ENCODE measurements at places on chromosomes 3 and 15. TPM values are rescaled to one million over a fixed set of nuclear protein-coding genes. Genes with fewer than 3 reads are reported as not detected.

RHOV gene
- total RNA-seq, result not detected

ACTRT3 gene
- total RNA-seq, result 0.75 TPM

TMEM207 gene
- total RNA-seq, result not detected

BBX gene
- total RNA-seq, result 16.2 TPM

CD47 gene
- 26.5 TPM for total RNA-seq

ANKRD34C gene
- total RNA-seq, result not detected

ABCC5 gene
- 94.2 TPM for total RNA-seq

PSMD6 gene
- total RNA-seq, result 142 TPM

INO80 gene
- 24.1 TPM for total RNA-seq

GCSAM gene
- total RNA-seq, result not detected

THBS1 gene
- total RNA-seq, result 23.7 TPM

GOLGA8J gene
- total RNA-seq, result not detected

GOLGA6L26 gene
- total RNA-seq, result not detected

GOLGA6L7 gene
- total RNA-seq, result not detected

CX3CR1 gene
- total RNA-seq, result 0.68 TPM

FBXL2 gene
- total RNA-seq, result 0.54 TPM

LHFPL4 gene
- total RNA-seq, result not detected

GNAT1 gene
- total RNA-seq, result not detected

UBA5 gene
- total RNA-seq, result 28.7 TPM

KLF13 gene
- total RNA-seq, result 11.9 TPM

KNL1 gene
- total RNA-seq, result 0.50 TPM

C2CD4A gene
- 0.09 TPM for total RNA-seq

ATP13A5 gene
- not detected for total RNA-seq

ADPGK gene
- total RNA-seq, result 7.9 TPM

PLSCR4 gene
- 13.5 TPM for total RNA-seq

ACVR2B gene
- total RNA-seq, result 8.6 TPM

NOP10 gene
- 125 TPM for total RNA-seq

ANAPC13 gene
- total RNA-seq, result 48.6 TPM

CHST2 gene
- total RNA-seq, result 1.1 TPM

GRAMD1C gene
- total RNA-seq, result 0.68 TPM

CCDC13 gene
- 0.60 TPM for total RNA-seq

UROC1 gene
- 0.13 TPM for total RNA-seq

AKAP13 gene
- 93.7 TPM for total RNA-seq

ARL14 gene
- total RNA-seq, result not detected

TIGIT gene
- 0.07 TPM for total RNA-seq

MEX3B gene
- total RNA-seq, result 1.1 TPM

ZNF660 gene
- total RNA-seq, result 1.2 TPM

UTS2B gene
- not detected for total RNA-seq

CRYGS gene
- 0.37 TPM for total RNA-seq

IP6K1 gene
- total RNA-seq, result 16.1 TPM

TERB2 gene
- total RNA-seq, result not detected

ACKR4 gene
- total RNA-seq, result 0.64 TPM

CASR gene
- not detected for total RNA-seq

ROBO1 gene
- 14.0 TPM for total RNA-seq

NRG4 gene
- 11.6 TPM for total RNA-seq

FAM81A gene
- 0.32 TPM for total RNA-seq

GOLGA8O gene
- total RNA-seq, result 1.4 TPM

NTRK3 gene
- total RNA-seq, result 0.54 TPM

ST3GAL6 gene
- total RNA-seq, result 22.9 TPM

TRIM71 gene
- not detected for total RNA-seq

FAM107A gene
- 10.8 TPM for total RNA-seq

TPM1 gene
- 1,097 TPM for total RNA-seq

SYNPR gene
- total RNA-seq, result not detected

Measured in psoas muscle (tissue), 8 donors.